Right kidney (tissue), 9 donors: ENCODE measurements at places on chromosomes 12 and 14.

DNA sequence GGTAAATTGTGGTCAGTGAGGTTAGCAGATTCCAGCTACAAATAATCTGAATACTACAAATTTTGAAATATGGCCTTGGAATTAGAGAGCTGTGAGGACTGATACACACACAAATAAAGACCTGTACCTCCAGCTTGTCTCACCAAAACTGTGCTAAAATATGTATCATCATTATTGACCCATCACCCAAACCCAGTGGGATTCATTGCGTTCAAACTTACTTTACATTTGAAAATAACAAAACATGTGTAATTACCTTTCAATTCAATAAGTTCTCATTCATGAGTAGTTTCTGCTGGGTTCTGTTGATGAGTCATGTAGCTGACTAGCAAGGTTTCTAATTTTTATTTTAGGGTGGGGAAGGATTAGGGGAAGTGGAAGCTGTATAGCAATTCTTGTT is 170.9 kb downstream of the MSRB3 start:
- no peak for DNase-seq

DNA sequence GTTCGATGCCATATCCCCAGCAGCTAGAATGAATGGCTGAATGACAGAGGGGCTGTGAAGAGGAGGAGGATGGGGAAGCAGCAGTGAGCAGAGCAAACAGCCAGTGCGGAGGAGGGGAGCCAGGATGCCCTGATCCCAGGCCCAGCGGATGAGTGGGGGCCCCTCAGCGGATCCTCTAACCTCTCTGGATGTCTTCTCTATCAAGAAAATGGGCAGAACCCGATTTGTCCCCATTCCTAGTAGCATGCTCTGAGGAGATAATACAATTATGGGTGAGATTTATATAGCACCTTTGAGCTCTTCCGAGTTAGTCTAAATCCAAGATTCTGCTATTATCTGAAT is 30.0 kb upstream of the RPLP0 start:
- DNase-seq, result no peak

DNA sequence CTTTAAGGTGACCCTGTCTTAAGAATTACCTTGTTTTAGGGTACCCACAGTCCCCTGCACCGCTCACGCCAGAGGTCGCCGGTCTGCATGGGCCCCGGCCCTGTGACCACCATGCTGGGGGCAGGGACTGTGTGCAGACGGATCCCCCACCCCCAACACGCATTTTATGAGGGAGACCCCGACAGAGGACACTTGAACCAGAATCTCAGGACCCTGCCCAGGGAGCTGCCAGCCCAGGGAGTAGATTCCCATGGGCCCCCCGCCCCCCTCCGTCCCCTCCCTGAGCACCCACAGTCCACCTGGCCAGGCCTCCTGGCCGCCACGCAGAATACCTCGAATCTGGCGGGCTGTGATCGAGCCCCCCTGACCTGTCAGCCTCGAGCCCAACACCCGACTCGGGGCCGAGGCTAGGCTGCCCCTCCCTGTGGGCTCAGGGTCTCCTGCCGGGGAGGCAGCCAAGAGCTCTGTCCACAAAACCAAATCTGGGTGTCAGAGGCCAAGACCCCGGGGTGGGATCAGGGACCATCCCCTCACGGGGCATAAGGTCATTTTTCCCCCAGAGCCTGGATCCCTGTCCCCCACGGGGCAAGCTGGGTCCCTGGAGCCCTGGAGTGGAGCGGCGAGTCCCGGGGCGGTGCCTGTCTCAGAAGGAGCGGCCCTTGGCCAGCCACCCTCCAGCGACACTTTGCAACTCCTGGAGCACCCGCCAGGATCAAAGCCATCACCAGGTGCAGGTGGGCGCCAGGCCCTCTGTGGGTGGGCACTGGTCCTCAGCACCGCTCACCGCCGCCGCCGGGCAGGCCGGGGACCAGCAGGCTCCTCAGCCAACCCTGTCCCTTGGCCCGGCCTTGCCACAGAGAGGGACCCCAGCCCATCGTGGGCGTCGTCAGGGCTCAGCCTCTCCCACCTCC is 155.8 kb upstream of the PKP2 start:
- DNase-seq, result no peak

DNA sequence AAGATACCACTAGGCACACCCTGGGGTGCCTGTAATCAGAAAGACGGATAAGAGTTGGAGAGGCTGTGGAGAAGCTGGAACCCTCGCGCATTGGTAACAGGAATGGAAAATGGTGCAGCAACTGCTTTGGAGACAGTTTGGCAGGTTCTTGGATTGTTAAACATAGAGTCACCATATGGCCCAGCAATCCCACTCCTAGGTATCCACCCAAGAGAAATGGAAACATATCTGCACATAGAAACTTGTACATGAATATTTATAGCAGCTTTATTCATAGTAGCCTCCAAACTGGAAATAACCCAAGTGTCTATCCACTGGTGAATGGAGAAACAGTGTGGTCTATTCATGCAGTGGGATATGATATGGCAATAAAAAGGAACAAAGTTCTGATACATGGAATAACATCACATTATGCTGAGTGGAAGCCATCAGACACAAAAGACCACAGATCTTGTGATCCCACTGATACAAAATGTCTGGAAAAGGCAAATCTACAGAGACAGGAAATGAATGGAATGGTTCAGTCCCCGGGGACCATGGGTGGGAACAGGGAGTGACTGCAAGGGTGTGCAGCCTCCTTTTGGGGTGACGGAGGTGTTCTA is 45.4 kb downstream of the JAG2 start:
- no peak for DNase-seq

DNA sequence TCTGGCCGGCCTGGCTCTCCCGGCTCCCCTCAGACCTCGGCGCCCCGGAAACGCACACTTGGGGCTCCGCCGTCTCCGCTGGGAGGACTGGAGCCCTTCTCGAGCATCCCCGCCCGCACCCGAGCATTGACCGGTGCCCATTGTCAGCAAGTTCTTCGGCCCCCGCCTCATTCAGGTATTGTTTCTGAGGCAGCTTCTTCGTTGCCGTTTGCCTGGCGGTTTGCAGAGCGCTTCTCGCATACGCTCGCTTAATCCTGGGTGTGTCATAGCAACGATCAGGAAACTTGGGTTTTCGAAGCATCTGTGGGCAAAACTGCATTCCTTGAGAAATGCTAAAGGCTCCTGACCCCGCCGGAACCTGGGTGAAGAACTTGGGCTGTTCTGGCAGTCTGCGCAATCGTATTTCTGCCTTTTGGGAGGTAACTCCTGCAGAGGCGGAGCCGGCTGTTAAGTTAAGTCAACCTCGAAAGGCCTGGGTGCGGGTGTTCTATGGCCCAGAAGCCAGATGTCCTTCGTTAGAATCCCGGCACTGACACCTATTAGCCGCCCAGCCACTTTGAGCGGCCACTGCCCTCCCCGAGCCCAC is 518 bp downstream of the GSKIP start:
- peak; percentile 90 for DNase-seq

GRCh38 chr14:50954811-50955372 is 10.6 kb upstream of the PYGL start:
- no peak for DNase-seq

DNA sequence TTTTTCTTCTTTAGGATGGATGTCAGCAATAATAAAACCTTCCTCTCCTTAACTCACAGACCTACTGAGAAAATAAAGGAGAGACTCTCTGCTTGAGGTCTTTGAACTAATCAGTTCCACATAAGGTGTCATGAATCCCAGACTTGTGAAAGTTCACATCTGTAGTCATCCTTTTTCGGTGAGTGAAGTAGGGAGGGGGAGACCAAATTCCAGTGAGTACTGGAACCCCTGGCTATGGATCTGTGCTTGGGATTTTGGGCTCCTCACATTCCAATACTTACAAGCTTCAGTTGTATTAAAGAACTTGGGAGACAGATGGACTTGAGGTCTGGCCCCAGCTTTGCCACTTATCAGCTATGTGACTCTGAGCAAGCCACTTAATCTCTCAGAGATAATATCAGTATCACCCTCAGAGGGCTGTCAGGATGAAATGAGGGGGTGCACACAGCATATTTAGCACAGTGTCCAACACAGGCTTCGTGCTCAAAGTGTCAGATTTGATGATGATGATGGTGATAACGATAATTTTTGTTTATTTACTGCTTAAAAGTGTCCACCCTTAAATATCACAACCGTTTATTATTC is 34.8 kb upstream of the APPL2 start:
- DNase-seq, result no peak

DNA sequence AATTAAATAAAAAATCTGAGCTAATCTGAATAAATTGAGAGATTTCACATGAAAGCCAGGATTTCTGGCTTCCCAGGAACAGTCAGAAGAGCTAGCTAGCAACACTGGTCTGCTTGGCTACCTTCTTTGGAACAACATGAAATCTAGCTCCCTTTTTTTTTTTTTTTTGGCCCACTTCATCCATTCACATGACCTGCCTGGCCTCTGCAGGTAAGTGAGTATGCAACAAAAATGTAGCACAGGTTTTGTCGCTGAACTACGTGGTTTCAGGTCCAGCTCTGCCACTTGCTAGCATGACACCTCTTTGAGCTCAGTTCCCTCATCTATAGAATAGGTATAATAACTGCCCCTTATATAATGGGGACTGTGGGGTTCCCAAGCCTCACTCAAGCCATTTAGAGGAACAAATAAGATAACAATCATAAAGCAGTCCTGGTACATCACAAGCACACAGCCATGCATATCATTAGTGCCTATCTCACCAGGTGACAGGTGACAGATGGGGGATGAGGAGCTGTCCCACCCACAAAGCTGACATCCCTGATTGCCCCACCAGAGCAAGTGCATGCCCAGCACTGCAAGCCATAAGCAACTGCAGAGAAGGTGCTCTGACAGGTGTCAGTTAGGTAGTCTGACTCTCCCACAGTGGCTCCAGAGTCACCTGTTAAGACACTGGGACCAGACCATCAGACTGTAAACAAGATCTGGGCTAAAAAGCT is 25.6 kb downstream of the PXN start:
- DNase-seq, result no peak

DNA sequence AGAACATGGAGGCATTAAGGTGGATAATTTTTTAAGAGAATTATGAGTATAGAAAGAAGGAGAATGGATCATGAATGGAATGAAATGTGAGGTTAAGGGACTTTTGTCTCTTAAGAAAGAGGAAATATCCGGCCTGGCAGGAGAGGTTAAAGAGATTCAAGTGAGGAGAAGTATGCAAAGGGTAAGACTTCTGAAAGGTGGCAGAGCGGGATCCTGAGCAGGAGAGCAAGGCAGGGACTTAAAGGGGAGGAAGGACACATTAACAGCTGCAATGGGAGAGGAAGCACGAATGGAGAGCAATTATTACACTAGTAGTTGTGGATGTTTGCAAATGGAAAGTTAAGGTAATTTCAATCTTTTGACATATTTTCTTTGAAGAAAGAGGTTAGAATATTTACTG is 171.0 kb downstream of the KITLG start:
- DNase-seq, result no peak

DNA sequence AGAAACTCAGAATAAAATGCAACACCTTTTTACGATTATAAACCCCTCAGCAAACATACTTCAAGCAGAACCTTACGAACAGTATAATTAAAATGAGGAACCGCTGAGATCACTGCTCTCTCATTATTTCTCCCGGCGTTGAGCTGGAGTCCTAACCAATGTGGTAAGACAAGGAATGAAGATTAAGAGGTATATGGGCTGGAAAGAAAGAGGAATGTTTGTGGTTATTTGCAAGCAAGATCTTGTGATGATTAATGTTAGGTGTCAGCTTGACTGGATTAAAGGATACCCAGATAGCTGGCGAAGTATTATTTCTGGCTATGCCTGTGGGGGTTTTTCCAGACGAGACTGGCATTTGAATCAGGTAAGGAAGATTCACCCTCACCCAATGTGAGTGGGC is 10.3 kb upstream of the ZNF84 start:
- no peak for DNase-seq

DNA sequence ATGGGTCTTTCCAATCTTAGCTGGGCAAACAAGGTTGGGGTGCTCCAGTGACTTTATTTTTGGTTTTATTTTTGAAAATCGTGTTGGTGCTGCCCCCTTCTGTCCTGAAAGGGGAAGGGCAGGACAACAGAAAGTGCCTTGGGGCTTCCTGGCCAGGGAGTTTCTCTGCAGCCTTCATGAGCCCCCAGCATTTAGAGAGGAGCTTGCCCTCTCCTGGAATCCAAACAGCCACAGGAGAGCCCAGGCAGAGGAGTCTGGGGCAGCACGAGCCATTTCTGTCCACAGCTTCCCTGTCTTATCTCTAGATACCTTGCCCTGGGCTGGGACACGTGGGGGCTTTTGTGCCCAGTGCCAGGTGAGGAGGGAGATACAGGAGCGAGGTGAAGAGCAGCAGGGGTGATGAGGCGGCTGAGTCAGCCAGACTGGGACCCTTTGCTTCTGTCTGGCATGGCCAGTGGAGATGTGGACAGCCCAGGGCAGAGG is 4.4 kb upstream of the C1RL start:
- no peak for DNase-seq

DNA sequence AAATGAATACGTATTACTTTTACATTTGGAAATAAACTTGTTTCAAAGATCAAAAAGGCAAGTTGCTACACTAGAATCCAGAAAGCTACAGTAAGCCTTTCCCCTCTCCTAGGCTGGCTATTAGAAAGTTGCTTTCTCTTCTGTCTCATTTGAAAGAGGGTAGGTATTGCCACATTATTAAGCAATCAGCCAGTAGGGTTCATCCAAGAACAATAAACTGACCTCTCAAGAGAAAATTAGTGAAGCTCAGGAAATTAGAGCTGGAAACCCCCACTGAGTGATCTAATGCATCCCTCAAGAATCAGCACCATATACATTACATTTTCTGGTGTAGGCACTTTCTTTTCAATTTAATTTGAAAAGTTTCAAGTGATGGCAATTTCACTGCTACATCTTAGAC is 4.5 kb upstream of the TMEM233 start:
- no peak for DNase-seq

DNA sequence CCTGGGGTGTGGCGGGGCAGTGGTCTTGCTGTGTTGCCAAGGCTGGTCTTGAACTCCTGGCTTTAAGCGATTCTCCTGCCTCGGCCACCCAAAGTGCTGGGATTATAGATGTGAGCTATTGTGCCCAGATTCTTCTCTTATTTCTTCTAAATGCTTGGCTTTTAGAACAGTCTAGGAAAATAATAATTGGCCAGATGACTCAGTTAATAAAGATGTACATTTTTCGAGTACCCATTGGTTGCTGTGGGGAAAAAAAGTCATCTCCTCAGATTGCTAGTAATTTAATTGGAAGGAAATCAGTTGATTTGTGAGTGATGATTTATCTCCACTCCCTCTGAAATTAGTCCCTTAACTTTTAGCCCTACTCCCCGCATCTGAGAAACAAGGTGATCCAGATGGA is 45.5 kb downstream of the CHST11 start:
- DNase-seq, result no peak

DNA sequence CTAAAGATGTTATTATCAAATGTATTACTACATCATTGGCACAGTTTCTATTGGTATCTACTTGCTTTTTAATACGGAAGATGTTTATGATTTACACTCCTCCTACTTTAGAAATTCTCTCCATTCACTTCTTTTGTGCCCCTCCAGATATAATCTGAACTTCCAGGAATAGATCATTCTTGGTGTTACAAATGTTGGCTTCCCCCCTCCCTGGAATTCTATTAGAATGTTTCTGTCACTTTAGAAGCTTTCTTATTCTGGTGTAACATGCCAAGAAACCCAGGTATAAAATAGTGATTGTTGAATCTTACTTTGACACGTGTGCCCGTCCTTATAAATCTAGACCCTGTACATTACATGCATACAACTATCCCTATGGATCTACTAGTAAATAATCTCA is 1.2 kb upstream of the WDR20 start:
- no peak for DNase-seq

GRCh38 chr12:56477521-56478225 is 9.3 kb downstream of the SPRYD4 start:
- DNase-seq, result no peak
